ENCODE measurements at places on chromosomes 6 and 20. TPM values are rescaled to one million over a fixed set of nuclear protein-coding genes. Genes with fewer than 3 reads are reported as not detected.

Gene C20orf204
- total RNA-seq: 6.3 TPM

GRCh38 chr6:169685860-169686259 lies 16.0 kb downstream of the WDR27 start:
- DNase-seq: no peak

Gene SAPCD1
- total RNA-seq: 2.0 TPM

DNA sequence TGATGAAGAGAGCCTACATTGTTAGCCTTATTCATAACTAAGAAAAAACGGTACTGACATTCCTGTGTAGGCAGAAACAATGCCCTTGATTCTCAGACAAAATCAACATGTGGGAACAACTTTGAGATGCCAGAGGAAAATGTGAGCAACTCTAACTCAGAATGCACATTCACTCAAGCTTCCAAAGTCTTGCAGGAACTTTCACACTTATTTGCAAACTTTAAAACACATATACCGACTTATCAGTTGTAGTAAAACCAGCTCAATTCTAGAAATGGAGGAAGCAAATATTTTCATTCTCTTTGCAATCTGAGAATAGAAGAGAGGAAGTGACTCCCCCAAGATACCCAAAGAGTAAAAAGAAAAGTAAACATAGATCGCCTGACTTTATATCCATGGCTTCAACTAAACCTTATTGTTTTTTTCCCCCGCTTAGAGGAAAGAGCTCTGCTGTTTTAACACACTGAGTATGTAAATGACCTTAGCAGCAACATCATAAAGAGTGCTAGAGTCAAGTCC lies 117.6 kb downstream of the EPB41L2 start:
- DNase-seq: no peak

DNA sequence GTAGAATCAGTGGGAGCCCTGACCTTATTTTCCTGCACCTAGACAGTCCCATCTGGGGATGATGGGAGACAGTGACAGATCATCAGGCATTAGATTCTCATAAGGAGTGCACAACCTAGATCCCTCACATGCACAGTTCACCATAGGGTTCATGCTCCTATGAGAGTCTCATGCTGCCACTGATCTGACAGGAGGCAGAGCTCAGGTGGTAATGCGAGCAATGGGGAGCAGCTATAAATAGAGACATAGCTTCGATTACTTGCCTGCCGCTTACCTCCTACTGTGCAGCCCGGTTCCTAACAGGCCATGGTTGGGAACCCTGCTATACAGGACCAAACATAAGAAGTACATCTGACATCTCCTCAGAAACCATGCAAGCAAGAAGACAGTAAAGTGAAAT lies 31.5 kb upstream of the ASF1A start:
- DNase-seq: no peak

GRCh38 chr20:31861385-31862156 lies 8.8 kb downstream of the DUSP15 start:
- peak; percentile 67 for DNase-seq
